ENCODE measurements at places on chromosomes 1 and 21.

DNA sequence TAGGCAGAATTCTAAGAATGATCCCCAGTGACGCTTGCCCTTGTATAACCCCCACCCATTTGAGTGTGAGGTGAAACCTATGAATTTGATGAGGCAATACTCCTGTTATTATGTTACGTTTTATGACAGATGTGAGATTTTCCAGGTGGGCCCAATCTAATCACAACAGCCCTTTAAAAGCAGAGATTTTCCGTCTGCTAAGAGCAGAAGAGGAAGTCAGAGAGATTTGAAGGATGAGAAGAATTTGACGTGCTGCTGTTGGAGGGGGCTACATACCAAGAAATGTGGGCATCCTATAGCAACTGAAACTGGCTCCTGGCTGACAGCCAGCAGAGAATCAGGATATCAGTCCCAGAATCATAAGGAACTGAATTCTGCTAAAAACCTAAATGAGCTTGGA, 2.4 kb upstream of the SLC19A2 start:
- no peak for DNase-seq

DNA sequence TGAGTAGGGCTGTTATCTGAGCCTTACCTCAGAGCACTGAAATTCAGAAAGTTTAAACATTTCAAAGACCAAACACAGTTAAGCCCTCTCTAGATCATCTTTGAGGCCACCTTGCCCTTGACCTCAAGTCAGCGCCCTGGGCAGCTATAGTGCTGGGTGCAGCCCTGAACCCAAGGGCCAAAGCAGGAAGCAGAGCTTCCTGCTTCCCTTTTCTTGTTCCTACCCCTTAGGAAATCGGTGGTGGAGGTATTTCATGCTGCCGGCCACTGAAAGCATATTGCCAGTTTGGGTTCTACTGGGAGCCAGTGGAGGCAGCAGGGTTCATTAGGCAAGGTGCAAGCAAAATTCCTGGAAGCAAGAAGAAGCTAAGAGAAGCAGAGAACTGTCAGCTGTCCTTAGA, 26.1 kb downstream of the CD244 start:
- DNase-seq, result no peak

DNA sequence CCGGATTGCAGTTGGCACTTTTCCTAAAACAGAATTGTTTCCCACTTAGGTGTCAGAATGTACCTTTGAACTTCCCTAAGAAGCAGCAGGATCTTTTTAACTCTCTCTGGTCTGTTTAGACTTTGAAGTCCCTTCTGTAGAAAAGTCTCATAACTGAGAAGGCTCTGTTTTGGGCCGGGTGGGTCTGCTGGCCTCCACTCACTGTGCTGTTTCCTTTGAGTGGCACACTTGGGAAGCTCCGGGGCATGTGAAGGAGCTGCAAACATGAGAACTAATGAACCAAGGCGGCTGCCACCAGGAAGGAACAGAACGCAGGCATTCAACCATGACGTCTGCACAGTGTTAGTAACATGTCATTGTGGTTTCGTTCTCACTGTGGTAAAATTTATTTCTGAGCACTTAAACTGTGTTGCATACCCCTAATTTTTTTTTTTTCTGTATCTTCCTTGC, 19.5 kb upstream of the NCMAP start:
- no peak for DNase-seq

GRCh38 chr1:119732465-119733168, 20.9 kb downstream of the PHGDH start:
- DNase-seq, result no peak

DNA sequence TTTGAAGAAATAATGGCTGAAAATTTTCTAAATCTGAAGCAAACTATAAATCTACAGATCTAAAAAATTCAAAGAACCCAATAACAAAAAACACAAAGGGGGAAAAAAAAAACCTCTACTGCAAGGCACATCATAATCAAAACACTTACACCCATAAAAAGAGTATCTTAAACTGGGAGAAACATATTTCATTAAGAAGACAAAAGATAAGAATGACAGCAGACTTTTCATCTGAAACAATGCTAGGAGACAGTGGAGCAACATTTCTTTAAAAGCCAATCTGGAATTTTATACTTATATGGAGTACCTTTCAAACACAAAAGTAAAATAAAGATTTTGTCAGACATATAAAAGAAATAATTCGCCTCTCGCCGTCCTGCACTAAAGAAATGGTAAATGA, 49.1 kb downstream of the COP1 start:
- DNase-seq, result peak; percentile 4

DNA sequence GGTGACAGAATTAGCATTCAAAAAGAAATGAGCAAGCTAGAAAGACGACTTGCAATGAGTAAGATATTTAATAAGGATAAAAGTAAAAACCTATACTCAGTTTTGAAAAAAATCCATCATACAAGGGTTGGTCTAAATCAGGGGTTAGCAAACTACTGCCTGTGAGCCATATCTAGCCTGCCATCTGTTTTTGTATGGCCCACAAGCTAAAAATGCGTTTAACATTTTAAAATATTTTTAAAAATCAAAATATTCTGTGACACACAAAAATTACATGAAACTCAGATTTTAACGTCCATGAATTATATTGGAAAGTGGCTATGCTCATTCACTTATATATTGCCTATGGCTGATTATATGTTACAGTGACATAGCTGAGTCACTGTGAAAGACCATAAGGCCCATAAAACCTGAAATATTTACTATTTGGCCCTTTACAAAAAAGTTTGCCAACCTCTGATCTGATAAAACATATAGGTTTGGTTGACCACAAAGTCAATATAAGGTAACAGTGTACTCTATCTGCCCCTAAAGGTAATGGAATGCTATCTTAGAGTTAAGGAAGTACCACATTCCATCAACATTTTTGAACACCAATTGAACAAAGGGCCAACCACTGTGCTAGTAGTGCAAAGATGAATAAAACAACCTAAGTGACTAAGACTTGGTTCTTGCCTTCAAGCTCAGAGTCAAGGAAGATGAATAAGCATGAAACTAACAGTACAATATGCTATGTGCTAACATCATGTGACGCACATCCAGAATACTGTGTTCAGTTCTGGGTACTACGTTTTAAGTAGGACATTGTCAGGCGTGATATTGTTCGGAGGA, 3.2 kb downstream of the IFT25 start:
- no peak for DNase-seq

DNA sequence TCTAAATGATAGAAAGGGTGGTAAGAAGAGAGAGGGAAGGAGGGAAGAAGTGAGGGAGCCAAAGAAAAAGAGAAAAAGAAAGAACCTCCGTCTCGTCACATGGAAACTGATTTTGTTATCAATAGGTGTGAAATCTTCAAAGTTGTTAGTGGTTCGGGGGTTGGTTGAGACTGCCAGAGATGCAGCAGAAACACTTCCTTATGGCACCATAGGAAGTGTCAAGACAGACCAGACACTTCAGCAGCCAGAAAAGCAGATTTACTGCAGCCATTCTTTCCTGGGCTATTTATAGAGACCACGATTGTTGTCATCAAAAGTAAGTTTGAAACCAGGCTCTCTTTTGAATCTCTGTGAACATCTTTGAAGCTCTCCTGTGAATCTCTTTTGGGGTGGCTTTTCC, 150.5 kb downstream of the PLPPR5 start:
- no peak for DNase-seq

- DNase-seq, result no peak
These were observed 127.2 kb upstream of the FGGY start for GRCh38 chr1:59169703-59170102.

DNA sequence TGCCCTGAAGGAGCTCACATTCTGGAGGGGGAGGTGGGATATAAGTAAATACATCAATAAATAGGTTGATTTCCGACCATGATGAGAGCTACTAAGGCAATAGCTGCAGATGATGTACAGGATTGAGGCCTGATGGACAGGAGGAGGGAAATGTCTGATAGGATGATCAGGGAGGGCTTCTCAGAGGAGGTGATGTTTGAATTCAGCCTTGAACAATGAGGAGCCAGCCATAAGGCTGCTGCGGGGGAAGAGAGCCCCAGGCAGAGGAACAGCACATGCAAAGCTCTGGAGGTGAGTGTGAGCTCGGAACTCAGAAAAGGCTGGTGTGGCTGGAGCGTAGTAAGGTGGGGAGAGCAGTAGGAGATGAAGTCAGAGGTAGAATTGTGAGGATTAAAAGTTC, 411.7 kb downstream of the PTPRU start:
- no peak for DNase-seq

GRCh38 chr1:24555591-24556413, at the start of gene NCMAP:
NCMAP (plus strand) TSS chr1:24556087; CDS start chr1:24595431, 39,344 bp downstream.
- no peak for DNase-seq

DNA sequence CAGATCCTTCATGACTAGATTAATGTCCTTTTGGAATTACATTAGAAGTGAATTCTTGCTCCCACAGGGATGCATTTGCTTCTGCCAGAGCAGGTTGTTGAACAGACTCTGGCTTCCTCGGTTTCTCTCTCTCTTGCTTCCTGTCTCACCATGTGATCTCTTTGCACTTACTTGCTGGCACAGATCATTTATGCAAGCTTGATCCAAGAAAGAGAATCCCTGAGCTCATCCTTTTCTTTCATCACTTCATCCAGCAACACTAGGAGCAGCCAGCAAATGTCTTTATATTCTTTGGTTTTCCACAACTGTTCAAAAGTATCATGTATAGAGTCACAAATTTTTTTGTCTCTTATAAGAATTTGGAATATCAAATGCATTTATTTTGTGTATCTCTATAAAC, 313.5 kb downstream of the ZNF326 start:
- no peak for DNase-seq

GRCh38 chr1:5099558-5099957, 445.1 kb downstream of the AJAP1 start:
- DNase-seq, result no peak

GRCh38 chr1:47189844-47190508, at the start of gene PDZK1IP1:
PDZK1IP1 (minus strand) TSS chr1:47190036; CDS start chr1:47189932, 104 bp downstream.
- no peak for DNase-seq

DNA sequence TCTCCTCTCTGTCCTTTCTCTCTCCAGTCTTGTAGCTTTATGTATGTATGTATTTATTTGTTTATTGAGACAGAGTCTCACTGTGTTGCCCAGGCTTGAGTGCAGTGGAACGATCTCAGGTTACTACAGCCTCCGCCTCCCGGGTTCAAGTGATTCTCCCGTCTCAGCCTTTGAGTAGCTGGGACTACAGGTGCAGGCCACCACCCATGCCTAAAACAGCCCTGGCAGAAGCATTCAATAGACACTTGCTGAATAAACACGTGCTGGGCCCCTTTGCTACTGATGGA, 2.5 kb downstream of the KIAA2013 start:
- DNase-seq, result no peak

- no peak for DNase-seq
These were observed 30.4 kb downstream of the WNT9A start for GRCh38 chr1:227917081-227917950.

DNA sequence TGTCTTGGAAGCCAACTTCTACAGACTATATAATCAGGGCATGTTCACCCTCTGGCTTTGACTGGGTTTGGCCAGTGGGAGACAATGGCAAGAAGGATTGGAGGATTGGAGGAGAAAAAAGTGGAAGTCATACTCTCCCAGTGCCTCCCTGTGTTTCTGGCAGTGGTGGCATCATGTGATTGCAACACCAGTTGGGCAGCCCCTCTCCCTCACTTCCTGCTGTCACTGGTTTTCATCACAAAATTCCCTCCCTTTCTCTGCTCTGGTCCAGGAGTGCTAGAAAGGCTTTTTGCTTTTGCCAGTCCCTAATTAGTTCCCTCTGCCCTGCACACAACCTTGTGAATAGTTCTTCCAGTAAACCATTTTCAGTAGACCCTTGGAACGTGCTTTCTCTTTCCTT, 3.7 kb upstream of the QSOX1 start:
- DNase-seq, result peak; percentile 76

GRCh38 chr1:200426196-200426595, 16.4 kb upstream of the ZNF281 start:
- DNase-seq, result no peak

DNA sequence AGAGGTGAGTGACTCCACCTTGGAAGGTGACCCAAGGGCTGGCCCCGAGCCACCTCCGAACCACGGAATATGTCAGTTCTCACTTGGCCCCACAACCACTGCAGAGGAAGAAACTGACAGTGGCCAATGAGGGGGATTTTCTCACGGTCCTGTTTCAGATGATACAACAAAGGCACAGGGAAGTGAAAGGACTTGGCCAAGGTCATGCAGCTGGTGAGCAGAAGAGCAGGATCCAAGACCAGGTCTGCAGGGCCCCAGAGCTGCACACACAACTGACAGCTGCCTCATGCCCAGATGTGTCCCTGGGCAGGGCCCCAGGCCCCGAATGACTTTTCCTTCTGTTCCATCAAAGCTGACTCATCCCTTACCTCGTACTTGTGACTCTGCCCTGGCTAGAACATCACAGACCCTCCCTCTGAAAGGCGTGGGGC, 25.8 kb upstream of the EVA1B start:
- DNase-seq, result no peak

DNA sequence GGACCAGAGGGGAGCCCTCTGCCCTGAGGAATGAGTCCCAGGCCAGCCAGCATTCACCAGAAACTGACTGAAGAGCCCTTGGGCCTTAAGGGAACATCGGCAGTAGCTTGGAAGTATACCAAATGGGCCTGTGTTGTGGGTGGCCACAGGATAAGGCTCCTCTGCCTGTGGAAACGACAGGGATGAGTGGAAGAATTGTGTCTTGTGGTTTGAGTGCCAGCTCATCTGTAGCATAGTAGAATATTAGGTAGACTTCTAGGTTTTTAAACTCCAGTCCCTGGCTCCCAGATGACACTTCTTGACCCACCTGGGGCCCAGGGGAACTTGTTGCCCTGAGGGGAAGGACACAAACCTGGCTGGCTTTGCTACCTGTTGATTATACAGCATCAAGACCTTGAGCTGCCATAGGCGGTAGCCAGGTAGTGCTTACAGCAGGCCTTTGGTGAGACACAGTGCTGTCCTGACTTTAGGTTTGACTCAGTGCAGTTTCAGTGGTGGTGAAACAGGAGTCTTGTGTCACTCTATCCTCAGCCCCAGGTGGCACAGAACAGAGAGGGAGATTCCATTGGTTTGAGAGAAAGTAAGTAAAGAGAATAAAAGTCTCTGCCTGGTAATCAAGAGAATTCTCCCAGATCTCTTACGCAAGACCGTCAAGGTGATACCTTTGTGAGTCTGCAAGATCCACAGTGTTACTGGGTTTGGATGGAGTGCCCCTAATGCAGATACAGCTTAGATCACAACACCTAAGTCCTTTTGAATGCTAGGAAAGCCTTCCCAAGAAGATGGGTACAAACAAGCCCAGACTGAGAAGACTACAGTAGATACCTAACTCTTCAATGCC, 50.2 kb downstream of the RABGAP1L start:
- no peak for DNase-seq

DNA sequence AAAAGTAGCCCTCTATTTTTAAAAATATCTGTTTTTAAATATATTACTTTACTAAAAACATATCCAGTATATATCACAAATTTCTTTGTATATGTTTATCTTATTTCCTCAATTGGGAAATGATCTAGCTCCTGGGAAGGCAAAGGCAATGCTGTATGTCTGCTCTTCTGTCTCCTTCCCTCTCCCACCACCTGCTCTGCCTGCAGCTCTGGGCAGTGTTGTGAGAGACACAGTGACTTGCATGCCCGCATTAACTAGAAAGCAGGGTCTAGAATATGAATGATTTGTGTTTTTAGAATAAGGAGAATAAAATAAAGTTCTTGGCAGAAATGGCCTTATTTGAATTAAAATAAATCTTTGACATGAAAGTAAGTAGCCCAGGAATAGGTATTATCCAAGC, 11.1 kb downstream of the SLC30A10 start:
- no peak for DNase-seq
